ENCODE measurements at places on chromosomes 2 and 18.

- DNase-seq = no peak
These were observed 149.7 kb upstream of the KLHL29 start for GRCh38 chr2:23235292-23235691.

DNA sequence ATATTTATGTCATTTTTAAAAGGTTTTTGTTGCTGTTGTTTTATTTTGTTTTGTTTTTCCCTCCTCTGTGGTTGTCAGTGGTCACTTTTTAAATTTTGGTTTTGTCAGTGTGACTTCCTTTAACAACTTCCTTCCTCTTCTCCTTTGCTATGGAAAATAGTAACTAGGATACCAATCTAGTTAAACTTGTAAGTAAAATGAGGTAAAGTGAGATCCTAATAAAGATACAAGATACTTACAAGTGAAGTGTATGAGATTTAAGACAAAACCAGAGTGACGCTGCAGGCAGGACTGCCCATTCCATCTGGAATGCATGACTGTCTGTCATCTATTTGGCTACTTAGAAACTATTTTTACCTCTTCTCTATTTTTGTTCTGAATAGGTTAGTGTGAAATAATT is 30.6 kb upstream of the CREB1 start:
- DNase-seq = no peak

DNA sequence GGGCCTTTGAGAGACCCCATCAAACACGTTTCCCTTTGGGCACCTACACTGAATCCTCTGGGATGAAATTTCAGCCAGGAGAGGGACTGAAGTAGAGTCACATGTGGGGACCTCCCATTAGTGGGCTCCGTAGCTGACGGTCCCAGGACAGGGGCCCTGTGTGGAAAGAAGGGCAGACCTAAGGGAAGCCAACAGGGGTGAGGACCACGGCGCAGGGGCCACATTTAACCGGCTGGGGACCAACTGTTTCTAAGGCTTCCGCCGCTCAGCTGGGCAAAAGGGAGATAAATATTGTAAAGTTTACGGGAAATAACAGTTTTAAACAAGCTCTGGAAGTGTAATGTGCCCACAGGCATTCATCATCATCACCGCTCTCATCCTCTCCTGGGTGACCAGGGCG is 42.7 kb downstream of the RRM2 start:
- no peak for DNase-seq

GRCh38 chr18:58299135-58299473 is 255.1 kb downstream of the NEDD4L start:
- DNase-seq = no peak

DNA sequence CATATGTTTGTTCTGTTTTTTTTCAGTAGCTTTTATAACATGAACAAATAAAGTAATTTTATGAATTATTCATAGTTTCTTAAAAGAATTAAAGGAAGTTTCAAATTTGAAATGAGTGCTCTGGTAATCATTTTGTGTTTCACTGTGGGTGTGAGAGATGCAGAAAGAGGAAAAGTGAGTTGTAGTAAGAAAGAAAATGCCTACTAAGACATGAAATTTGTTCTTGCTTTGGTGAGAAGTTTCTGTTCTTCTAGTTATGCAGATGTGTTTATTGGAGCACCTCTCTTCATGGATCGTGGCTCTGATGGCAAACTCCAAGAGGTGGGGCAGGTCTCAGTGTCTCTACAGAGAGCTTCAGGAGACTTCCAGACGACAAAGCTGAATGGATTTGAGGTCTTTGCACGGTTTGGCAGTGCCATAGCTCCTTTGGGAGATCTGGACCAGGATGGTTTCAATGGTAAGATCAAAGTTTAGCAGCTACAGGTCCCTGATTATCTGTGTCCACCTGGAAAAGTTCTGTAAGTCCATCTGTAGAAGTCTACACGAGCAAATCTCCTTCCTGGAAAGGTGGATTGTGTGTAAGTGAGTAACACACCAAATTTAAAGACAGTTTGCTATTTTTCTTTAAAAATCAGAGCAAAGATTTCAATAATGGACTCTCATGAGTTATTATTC is 51.4 kb downstream of the ITGAV start:
- DNase-seq = no peak

DNA sequence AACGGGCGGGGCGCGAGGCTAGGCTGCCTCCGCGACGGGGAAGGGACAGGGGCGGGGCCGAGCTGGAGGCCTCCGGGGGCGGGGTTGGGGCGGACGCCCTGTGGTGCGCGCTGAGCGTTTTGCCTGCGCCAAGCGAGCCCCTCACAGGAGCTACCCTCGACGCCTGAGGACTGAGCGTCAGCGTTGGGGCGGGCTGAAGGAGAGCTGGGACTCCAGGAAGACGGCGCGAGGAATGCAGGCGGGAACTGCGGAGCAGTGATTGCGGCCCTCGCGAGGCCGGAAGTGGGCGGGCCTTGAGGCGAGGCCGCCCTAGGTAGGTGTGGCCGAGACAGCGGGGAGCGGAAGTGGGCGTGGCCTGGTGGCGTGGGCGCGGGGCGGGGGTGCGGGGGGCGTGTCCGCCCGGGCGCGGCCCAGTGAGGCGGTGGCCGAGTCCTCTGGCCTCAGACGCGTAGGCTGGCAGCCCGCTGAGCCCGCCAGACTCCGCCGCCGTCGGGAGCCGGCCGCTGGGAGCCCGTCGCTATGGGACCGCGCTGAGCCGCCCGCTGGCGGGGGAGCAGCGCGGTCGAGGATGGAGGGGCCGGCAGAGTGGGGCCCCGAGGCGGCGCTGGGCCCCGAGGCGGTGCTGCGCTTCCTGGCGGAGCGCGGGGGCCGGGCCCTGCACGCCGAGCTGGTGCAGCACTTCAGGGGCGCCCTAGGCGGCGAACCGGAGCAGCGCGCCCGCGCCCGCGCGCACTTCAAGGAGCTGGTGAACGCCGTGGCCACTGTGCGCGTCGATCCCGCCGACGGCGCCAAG is at the start of the genes SEPTIN10 and SOWAHC:
TSS of gene SEPTIN10 (minus strand) at position 45 of the 793 bp plus-strand sequence. CDS start 139 bp downstream, outside the sequence.
TSS of gene SOWAHC (plus strand) at position 443 of the 793 bp plus-strand sequence. CDS start at position 569, 126 bp downstream.
- DNase-seq = peak; percentile 53

- no peak for DNase-seq
These were observed 18.2 kb downstream of the C2orf69 start for GRCh38 chr2:199929262-199929661.

- DNase-seq = no peak
These were observed 51.2 kb downstream of the SLC14A2 start for GRCh38 chr18:45666520-45666919.

GRCh38 chr2:17981936-17982335 is 103.5 kb downstream of the KCNS3 start:
- DNase-seq = no peak

GRCh38 chr2:231176066-231176465 is 22.4 kb upstream of the ARMC9 start:
- DNase-seq = no peak

- DNase-seq = no peak
These were observed 53.7 kb upstream of the APCDD1 start for GRCh38 chr18:10400534-10401307.

DNA sequence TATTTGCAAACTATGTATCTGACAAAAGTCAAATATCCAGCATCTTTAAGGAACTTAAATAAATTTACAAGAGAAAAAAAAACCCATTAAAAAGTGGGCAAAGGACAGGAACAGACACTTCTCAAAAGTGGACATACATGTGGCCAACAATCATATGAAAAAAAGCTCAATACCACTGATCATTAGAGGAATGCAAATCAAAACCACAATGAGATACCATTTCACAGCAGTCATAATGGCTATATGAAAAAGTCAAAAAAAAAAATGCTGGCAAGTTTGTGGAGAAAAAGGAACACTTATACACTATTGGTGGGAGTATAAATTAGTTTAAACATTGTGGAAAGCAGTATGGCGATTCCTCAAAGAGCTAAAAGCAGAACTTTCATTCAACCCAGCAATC is 130.3 kb upstream of the LHCGR start:
- DNase-seq = no peak

DNA sequence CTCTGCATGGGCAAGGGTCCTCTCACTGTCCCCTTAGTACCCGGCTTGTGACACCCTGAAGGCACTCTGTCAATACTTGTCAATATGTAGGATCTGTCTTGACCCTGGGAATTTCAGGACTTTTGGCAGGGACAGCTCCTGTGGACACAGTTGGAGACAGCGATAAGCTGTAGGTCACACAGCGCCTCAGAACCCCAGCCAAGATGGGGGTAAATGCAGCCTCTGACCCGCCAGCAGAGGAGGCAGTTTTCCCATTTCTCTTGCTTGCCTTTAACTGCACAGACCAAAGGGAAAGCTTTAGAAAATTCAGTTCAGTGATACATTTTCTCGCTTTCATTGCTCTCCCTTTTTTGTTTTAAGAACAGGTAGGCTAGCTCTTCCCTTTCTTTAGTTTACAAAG is 54.8 kb upstream of the KLHL29 start:
- no peak for DNase-seq

DNA sequence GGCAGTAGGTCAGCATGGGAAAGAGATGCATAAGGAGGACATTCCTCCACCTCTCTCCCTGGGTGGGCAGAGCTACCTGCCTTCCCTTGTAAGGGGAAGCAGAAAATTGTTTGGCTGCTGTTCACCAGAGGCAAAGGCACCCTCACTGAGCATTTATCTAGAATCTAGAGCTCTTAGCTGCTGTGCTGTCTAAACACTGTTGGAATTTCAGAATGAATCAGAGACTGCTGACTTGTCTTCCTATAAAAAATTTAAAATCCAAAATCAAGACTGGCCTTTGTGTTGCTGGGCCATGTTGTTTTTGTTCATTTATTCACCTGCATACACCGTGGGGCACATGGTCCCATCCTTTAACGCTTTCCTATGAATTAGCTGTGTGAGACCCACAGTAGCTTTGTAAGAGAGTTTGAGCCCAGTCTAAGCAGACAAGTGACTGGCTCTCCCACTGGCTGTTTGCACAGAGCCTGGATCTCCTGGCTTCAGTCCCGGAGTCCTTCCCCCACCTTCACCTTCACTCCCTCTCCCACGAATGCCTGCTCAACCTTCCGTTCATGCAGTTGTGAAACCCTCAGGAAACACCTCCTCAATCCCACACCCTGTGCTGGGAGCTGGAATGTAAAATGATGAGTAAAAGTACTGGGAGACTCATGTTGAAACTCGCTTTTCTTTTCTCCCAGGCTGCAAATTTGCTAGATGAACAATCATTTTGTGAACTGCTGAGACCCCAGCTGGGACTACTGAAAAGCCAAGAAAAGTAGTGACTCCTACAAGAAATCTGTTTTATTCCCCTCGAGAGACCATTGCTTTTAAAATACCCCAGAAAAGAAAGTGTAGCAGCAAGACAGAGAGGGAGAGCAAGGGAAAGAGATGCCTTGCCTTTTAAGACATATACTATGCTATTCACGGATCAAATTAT is 76.2 kb downstream of the FAM168B start:
- DNase-seq = no peak

GRCh38 chr2:198901894-198902293 is 555.8 kb downstream of the SATB2 start:
- DNase-seq = no peak

DNA sequence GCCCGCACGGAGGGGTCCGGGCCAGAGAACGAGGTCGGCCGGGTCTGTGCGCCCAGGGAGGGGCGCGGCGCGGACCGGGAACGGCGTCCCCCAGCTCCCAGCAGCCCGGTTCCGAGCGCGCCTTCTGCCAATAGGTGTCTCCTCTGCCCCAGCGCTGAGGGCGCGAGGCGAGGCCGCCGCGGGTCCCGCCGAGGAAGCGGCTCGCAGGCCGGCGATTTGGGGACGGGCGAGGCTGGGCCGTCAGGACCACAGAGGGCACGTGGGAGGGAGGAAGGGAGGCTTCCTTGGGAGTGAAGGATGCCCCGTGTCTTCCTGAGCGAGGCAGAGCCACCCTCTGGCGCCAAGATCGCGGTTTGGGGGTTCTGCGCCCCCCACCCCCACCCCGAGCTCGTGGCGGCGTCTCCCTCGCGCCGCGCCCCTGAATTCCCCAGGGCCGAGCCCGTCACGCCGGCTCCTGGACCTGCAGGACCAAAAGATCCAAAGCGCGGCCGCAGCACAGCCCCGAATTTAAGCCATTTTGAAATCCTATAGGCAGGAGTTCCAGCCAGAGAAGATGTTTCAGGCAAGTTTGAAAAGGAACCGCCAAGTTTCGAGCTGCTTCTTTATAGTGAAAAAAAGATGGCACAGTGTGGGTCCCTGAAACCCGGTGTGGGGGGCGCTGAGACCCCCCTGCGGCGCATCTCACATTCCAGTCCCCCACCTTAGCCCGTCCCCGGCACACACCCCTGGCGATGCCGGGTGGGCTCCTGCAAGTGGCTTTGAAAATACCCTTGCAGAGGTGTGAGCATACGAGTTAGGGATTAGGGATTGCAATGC is 909 bp downstream of the NFATC1 start:
- DNase-seq = no peak

DNA sequence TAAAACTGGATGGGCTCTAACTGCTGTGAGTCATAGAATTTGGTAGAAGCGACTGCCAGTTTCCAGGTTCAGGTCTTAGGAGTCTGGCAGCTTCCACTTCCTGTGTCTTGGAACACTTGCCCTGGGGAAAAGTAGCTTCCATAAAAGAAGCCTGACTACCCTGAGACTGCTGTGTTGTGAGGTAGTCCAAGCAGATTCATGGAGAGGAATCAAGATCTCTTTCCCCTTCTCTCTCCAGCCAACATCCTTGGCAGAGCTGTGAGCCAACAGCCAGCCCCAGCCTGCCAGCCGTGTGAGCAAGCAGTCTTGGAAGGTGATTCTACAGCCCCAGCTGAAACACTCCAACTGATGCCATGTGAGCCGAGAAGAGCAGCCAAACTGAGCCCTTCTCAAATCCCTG is 33.7 kb downstream of the SLC20A1 start:
- DNase-seq = no peak

- no peak for DNase-seq
These were observed 238.2 kb upstream of the RBBP8 start for GRCh38 chr18:22694954-22695353.

DNA sequence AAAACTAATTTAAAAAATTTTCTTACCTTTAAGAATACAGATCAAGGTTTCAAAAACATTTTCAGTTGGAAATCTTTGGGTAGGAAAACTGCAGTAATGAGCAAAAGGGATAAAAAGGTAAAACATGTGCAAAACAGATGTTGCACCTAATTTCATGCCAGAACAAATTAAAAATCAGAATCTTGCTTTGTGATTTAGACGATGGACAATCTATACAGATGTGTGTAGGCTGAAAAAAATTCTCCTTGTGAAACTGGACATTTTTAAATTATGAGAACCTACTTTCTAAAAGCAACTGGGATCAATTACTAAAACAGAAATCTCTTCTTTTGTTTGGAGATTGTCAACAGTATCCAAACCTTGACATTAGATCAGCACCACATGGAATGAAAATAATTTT is 183.2 kb upstream of the ITGA4 start:
- no peak for DNase-seq

Data from stimulated activated CD8-positive, alpha-beta memory T cell treated with anti-CD3 and anti-CD28 coated beads, Interleukin-7, amount 100 ng/mL, for 1 hour (primary cell).